ENCODE measurements at places on chromosomes 5 and 9. TPM values are rescaled to one million over a fixed set of nuclear protein-coding genes. Genes with fewer than 3 reads are reported as not detected.

DNA sequence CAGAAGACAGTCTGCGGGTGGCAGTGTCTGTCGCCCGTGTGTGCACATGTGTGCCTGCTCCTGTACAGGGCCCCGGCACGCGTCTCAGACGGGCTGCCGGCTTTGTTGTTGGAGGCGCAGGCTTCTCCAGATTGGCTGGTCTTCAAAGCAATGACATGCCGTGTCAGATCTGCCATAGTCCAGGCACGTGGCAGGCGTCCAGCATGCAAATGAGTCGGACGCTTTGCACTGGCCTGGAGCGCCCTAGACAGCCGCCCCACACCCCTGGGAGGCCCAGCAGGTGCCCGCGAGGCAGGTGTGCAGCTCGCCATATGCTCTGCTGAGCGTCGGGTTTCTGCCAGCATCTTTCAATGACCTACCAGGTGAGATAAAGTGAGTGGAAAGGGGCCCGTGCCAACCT is 71.5 kb downstream of the GADD45G start:
- no peaks in the 10 kb centered on the region for H3K27me3 ChIP-seq
- H3K4me1 ChIP-seq = no peaks in the 10 kb centered on the region
- no peak overlapping the region for H3K27ac ChIP-seq
- DNase-seq = no peak
- no peaks in the 10 kb centered on the region for H3K36me3 ChIP-seq
- no peak overlapping the region for H3K4me3 ChIP-seq

DNA sequence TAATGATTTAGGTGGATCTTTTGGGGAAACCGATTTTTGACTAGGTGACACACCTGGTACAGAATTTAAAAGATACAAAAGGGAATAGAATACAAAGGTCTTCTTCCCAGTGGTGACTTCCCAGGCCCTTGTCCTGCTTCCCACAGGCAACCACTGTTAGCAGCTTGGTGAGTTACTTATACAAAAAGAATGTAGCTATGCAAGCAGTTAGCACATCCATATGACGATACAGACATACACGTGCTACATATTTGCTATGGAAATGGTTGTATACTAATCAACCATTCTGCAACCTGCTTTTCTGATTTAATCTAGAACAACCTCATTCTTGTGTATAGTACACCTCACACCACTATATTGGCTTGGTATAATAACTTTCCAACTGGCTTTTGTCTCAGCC is 51.0 kb downstream of the OTULIN start:
- DNase-seq = no peak
- H3K4me3 ChIP-seq = no peak overlapping the region
- H3K27me3 ChIP-seq = no peaks in the 10 kb centered on the region
- H3K4me1 ChIP-seq = no peaks in the 10 kb centered on the region
- H3K27ac ChIP-seq = no peak overlapping the region

DNA sequence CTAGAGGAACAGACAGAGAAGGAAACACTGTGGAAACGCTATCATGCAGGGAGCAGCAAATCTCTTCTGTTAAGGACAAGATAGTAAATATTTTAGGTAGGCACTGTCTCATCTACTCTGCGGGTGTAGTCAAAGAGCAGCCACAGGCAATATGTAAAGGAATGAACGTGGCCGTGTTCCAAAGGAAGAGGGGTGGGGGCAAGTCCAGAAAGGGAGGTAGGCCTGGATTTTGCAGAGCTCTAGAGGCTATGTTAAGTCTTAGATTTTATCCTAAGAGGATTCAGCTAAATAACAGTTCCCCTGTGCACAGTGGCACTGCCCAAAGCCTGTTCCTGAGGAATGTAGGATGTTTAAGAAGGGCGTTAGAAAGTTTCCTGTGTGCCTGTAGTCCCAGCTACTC is 161.6 kb downstream of the ACTL7B start:
- H3K27me3 ChIP-seq = no peaks in the 10 kb centered on the region
- no peak for DNase-seq
- no peak overlapping the region for H3K27ac ChIP-seq
- no peaks in the 10 kb centered on the region for H3K4me1 ChIP-seq
- no peaks in the 10 kb centered on the region for H3K36me3 ChIP-seq

DNA sequence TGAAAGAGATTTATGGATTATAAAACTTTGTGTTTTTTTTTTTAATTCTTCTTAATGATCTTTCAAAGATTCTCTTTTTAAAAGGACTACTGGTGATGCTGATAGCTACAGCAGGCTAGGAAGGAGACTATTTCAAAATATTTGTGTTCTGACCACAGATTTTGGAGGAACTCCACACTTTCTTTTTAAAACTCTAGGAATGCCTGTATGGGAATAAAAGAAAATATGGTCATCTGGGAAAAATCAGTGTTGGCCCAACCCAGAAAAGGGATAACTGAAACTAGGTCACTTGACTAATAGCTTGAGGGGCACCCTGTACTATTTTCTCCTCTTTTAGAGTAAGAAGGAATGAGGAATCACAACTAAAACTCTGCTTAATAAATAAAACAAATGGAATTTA is 97.6 kb upstream of the ADAMTS19 start:
- H3K4me3 ChIP-seq = no peak overlapping the region
- no peak overlapping the region for H3K27ac ChIP-seq
- no peak for DNase-seq
- H3K27me3 ChIP-seq = no peaks in the 10 kb centered on the region
- H3K4me1 ChIP-seq = no peaks in the 10 kb centered on the region

GRCh38 chr5:126269511-126269910 is 153.7 kb upstream of the GRAMD2B start:
- H3K4me3 ChIP-seq = no peak overlapping the region
- no peaks in the 10 kb centered on the region for H3K4me1 ChIP-seq
- no peak overlapping the region for H3K27ac ChIP-seq
- H3K36me3 ChIP-seq = no peaks in the 10 kb centered on the region
- DNase-seq = no peak
- H3K27me3 ChIP-seq = no peaks in the 10 kb centered on the region

DNA sequence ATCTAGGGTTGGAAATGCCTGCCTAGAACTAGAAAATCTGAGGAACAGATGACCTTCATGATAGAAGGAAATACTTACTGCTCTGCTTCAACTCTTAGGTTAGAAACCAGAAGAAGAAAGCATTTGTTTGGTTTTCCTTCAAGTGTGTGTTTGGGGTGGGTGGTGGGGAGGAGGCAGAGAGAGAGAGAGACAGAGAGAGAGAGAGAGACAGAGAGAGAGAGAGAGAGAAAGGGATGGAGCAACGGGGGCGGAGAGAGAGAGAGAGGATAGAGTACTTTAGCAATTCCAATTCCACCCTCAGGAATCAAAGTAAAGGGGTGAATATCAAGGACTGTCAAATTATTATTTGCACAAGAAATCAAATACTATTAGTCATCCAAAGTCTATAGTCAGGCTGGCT is 29.2 kb upstream of the GCNT4 start:
- DNase-seq = no peak
- no peaks in the 10 kb centered on the region for H3K36me3 ChIP-seq
- H3K4me1 ChIP-seq = no peaks in the 10 kb centered on the region
- no peak overlapping the region for H3K27ac ChIP-seq

- H3K36me3 ChIP-seq = no peaks in the 10 kb centered on the region
- no peaks in the 10 kb centered on the region for H3K27me3 ChIP-seq
- DNase-seq = peak; percentile 44
- H3K4me3 ChIP-seq = no peak overlapping the region
Measured at GRCh38 chr9:385818-386398, 171.2 kb downstream of the DOCK8 start.

- no peak overlapping the region for H3K4me3 ChIP-seq
- H3K27me3 ChIP-seq = no peaks in the 10 kb centered on the region
- DNase-seq = no peak
- H3K27ac ChIP-seq = no peak overlapping the region
- no peaks in the 10 kb centered on the region for H3K4me1 ChIP-seq
Measured at GRCh38 chr5:59485629-59486439, 407.7 kb downstream of the PDE4D start.

GRCh38 chr9:18398038-18398437 is 75.9 kb upstream of the ADAMTSL1 start:
- H3K27me3 ChIP-seq = no peaks in the 10 kb centered on the region
- peak overlapping the region; percentile 51 for H3K27ac ChIP-seq
- H3K4me1 ChIP-seq = peaks cover 12% of the 10 kb centered on the region
- no peak overlapping the region for H3K4me3 ChIP-seq
- no peak for DNase-seq

GRCh38 chr5:171648279-171649074 is 137.1 kb upstream of the SMIM23 start:
- H3K27me3 ChIP-seq = no peaks in the 10 kb centered on the region
- H3K27ac ChIP-seq = no peak overlapping the region
- DNase-seq = no peak
- no peak overlapping the region for H3K4me3 ChIP-seq
- H3K4me1 ChIP-seq = no peaks in the 10 kb centered on the region

DNA sequence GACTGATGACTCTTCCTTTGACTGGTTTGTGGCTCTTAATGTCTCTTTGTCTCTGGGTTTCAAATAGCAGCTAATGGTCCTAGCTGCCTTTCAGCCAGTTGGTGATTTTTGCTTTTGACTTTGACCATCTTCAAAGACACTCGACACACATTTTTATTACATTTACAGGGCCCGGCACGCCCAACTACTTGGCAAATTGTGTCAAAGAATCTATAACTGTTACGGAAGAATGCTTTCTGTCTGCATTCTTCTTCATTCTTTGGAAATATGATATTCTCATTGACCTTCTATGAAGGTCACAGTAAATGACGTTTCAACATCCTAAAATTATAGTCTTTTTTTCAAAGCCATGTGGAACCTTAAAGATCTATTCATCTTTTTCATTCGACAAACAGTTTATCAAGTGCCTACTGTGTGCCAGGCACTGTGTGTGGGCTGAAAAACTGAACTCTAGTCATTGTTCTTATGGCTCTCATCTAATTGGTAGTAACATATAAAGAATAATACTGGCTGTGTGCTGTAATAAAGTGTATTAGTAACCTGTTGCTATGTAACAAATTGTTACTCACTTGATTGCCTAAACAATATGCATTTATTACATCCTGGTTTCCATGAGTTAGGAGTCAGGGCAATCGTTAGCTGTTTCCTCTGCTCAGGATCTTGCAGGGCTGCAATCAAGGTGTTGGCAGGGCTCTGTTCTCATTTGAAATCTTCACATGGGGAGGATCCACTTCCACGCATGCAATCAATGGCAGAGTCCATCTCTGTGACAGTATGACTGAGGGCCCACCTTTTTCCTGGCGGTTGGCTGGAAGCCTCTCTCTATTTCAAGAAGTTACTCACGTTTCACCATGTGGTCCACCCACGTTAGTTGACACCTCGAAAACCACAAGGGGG is 7.0 kb upstream of the WHRN start:
- no peaks in the 10 kb centered on the region for H3K4me1 ChIP-seq
- no peaks in the 10 kb centered on the region for H3K36me3 ChIP-seq
- H3K27me3 ChIP-seq = no peaks in the 10 kb centered on the region
- H3K27ac ChIP-seq = no peak overlapping the region
- DNase-seq = no peak

DNA sequence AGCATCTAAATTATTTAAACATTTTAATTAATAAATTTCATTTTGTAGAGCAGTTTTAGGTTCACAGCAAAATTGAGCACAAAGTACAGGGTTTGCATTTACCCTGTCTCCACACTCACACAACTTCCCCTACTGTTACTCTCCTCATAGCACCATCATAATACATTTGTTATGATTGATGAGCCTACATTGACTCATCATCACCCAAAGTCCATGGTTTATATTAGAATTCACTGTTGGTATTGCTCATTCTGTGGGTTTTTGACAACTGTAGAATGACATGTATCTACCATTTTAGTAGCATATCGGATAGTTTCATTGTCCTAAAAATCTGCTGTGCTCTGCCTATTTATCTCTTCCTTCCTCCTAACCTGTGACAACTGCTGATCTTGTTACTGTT is 411.1 kb upstream of the MPDZ start:
- no peaks in the 10 kb centered on the region for H3K4me1 ChIP-seq
- H3K4me3 ChIP-seq = no peak overlapping the region
- H3K27ac ChIP-seq = no peak overlapping the region
- DNase-seq = no peak
- no peaks in the 10 kb centered on the region for H3K27me3 ChIP-seq

GRCh38 chr5:143341807-143342570 is 61.5 kb downstream of the NR3C1 start:
- no peaks in the 10 kb centered on the region for H3K4me1 ChIP-seq
- no peaks in the 10 kb centered on the region for H3K36me3 ChIP-seq
- no peak for DNase-seq
- H3K27ac ChIP-seq = no peak overlapping the region
- no peak overlapping the region for H3K4me3 ChIP-seq
- no peaks in the 10 kb centered on the region for H3K27me3 ChIP-seq

GRCh38 chr5:107719034-107719606 is 48.4 kb upstream of the EFNA5 start:
- H3K36me3 ChIP-seq = no peaks in the 10 kb centered on the region
- no peaks in the 10 kb centered on the region for H3K27me3 ChIP-seq
- H3K27ac ChIP-seq = no peak overlapping the region
- H3K4me1 ChIP-seq = no peaks in the 10 kb centered on the region
- no peak overlapping the region for H3K4me3 ChIP-seq
- DNase-seq = no peak

DNA sequence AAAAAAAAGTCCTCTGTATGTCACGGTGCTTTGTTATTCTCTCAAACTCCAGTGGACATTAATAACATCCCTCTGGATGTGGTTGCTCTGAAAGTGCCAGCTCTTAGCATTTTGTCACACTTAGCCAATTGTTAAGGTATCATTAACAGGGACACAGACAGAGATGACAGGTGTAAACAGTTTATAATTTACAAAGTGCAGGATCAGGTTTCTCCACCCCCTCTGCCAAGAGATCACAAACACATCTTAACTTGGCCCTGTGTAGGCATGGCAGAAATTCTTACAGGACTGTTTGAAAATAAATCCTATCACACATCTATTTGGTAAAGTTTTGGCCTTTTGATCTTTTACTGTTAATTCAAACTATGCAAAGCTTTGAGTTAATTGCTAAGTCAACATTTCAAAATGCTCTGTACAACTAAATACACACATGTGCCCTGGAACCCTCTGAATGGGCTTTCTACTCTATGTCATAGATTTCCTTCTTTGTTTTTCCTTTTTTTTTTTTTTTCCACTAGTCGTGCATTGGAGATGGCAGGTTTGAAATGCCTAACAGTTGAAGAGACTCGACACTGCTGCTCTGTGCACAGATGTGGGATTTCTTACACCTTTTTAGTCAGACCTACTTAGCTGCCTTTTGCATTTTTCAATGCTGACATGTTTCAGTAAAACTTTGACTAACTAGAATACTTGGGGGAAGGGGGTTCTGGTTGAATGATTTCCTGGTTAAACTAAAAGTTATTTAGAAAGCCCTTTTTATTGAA is 41.7 kb downstream of the SEMA6A start:
- no peak overlapping the region for H3K27ac ChIP-seq
- H3K36me3 ChIP-seq = no peaks in the 10 kb centered on the region
- H3K4me3 ChIP-seq = no peak overlapping the region
- no peak for DNase-seq

- no peak for DNase-seq
- H3K4me3 ChIP-seq = no peak overlapping the region
- no peaks in the 10 kb centered on the region for H3K4me1 ChIP-seq
- H3K27ac ChIP-seq = no peak overlapping the region
- H3K36me3 ChIP-seq = no peaks in the 10 kb centered on the region
Measured at GRCh38 chr9:127746959-127747569, 12.0 kb upstream of the TOR2A start.

The PCDHB2 gene
- 8.4 TPM for total RNA-seq

The C1QTNF2 gene
- 0.59 TPM for total RNA-seq

The UGT3A1 gene
- total RNA-seq = not detected

The CNTNAP3B gene
- total RNA-seq = 40.3 TPM

The PDZD2 gene
- 6.4 TPM for total RNA-seq

The TRAF1 gene
- 4.3 TPM for total RNA-seq

The NR4A3 gene
- total RNA-seq = under 0.01 TPM

The IL4 gene
- total RNA-seq = not detected

The HINT2 gene
- total RNA-seq = 31.5 TPM

The RNF224 gene
- 0.21 TPM for total RNA-seq

The GOLGA2 gene
- total RNA-seq = 37.9 TPM

The HAVCR1 gene
- total RNA-seq = not detected

The OR1J2 gene
- not detected for total RNA-seq

The WNK2 gene
- total RNA-seq = 23.5 TPM

The CAMK2A gene
- total RNA-seq = 2.0 TPM

The LRRC70 gene
- 5.6 TPM for total RNA-seq

The DBH gene
- total RNA-seq = not detected

Data from uterus (tissue), 4 donors.